ENCODE measurements at places on chromosomes 11 and 22. TPM values are rescaled to one million over a fixed set of nuclear protein-coding genes. Genes with fewer than 3 reads are reported as not detected.

DNA sequence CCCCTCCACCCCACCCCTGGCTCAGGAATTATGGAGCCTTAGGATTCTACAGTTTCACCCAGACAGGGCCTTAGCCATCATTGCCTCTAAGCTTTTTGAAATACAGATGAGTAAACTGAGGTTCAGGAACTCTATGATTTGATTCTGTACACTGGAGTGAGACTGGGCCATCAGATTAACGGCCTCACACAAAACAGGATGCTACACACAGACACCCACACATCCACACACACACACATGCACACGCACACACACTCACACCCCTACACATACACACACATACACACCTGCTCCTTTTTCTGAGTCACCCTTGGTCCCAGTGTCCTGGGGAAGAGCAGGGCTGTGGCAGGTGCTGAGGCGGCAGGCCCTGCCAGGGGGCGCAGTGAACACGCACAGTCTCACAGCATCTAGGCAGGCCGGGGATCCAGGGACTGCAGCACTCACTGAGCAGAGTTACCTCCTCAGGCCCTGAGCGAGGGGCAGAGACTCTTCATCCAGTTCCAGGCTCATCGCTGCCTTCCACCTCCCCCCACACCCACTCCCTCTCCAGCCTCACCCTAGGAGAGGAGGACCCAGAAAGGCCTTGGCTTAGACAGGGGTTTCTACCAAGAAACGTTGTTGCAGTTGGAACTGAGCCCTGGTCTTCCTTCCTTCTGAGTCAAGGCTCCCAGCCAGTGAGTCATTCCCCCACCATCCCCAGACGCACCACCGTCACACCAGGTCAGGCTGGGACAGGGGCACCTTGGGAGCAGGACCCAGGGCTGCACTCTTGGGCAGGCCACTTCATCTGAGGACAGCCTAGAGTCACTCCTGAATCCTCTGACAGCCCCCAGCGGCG, 89.8 kb upstream of the PARVA start:
- DNase-seq, result peak; percentile 55
- no peaks in the 10 kb centered on the region for H3K27me3 ChIP-seq
- peaks cover 9% of the 10 kb centered on the region for H3K4me1 ChIP-seq
- H3K4me3 ChIP-seq, result no peak overlapping the region

Gene LUZP2
- not detected for total RNA-seq

DNA sequence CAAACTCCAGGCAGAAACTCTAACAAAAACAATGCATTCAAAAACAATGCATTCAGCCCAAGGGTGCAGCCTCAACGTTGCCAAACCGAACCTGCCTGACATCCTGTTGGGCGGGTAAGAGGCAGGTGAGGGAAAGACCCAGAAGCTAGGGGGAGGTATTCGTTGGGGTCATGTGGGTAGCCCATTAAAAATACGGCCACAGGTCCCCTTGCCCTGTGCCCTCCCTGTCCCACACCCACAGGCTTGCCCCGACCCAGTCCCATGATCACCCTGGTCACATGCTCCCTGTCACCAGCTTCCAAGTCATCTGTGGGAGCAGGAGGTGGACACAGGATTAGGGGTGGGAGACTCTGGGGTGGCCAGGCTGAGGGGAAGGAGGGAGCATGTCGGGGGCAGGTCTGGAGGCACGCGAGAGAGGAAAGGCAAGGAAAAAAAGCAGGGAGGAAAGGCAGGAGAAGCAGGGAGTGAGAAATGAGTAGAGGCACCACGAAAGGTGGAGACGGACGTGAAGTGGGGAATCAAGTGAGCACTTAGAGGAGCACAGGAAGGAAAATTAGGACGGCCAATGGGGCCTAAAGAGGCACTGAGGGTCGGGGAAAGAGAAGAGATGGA, 683 bp downstream of the PLA2G6 start:
- H3K27me3 ChIP-seq, result peaks cover 4% of the 10 kb centered on the region
- H3K4me3 ChIP-seq, result peak overlapping the region; percentile 98
- peaks cover 42% of the 10 kb centered on the region for H3K4me1 ChIP-seq
- peak; percentile 83 for DNase-seq
- H3K36me3 ChIP-seq, result no peaks in the 10 kb centered on the region

Gene HTR3A
- not detected for total RNA-seq

Gene SVIP
- 45.4 TPM for total RNA-seq

Gene NNMT
- not detected for total RNA-seq
